ENCODE measurements at places on chromosomes 4 and X. TPM values are rescaled to one million over a fixed set of nuclear protein-coding genes. Genes with fewer than 3 reads are reported as not detected.

- H3K4me3 ChIP-seq = peak overlapping the region; percentile 57
- H3K36me3 ChIP-seq = no peaks in the 10 kb centered on the region
- H3K4me1 ChIP-seq = peaks cover 2% of the 10 kb centered on the region
- no peak overlapping the region for H3K27ac ChIP-seq
Observed at GRCh38 chr4:56656346-56656643, 24.8 kb downstream of the HOPX start.

DNA sequence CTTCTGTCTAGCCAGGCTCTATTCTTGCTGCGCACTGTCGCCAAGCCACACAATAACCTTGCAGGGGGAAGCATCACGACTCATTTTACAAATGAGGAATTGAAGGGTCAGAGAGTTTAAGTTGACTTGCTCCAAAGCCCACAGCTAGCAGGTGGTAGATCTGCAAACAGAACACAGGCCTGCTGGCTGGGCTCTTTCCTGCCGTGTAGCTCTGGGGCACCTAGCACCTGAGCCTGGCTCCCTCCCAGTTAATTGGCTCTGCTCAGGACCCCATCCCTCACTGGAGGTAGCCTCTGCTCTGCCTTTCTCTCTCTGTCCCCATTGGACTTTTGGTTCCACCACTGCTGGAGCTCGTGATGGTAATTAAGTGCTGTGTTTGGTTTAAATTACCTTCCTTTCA is 98.5 kb downstream of the NSUN7 start:
- DNase-seq = no peak
- no peak overlapping the region for H3K4me3 ChIP-seq
- no peaks in the 10 kb centered on the region for H3K4me1 ChIP-seq
- no peaks in the 10 kb centered on the region for H3K27me3 ChIP-seq
- peak overlapping the region; percentile 11 for H3K27ac ChIP-seq

DNA sequence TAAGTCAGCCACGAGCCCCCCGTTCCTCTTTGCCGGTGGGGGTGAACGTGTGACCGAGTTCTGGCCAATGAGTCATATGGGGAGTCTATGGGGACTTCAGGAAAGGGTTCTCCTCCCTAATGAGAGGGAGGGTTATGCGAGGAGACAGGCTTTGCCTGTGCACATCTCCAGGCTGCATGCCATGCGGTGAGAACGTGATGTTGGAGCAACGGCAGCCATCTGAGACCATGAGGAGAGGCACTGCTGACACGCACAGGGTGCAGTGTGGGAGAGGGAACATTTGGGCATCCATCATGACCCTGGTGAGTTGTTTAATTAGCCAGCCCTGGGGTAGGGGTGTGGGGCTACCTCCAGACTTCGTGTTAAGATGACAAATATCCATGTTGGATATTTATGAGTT is 55.8 kb downstream of the ABLIM2 start:
- no peaks in the 10 kb centered on the region for H3K4me1 ChIP-seq
- no peak for DNase-seq
- no peak overlapping the region for H3K27ac ChIP-seq
- no peak overlapping the region for H3K4me3 ChIP-seq
- no peaks in the 10 kb centered on the region for H3K27me3 ChIP-seq

GRCh38 chr4:159280442-159281172 is 177.7 kb downstream of the RAPGEF2 start:
- DNase-seq = no peak
- H3K36me3 ChIP-seq = no peaks in the 10 kb centered on the region
- no peaks in the 10 kb centered on the region for H3K27me3 ChIP-seq
- H3K27ac ChIP-seq = no peak overlapping the region

DNA sequence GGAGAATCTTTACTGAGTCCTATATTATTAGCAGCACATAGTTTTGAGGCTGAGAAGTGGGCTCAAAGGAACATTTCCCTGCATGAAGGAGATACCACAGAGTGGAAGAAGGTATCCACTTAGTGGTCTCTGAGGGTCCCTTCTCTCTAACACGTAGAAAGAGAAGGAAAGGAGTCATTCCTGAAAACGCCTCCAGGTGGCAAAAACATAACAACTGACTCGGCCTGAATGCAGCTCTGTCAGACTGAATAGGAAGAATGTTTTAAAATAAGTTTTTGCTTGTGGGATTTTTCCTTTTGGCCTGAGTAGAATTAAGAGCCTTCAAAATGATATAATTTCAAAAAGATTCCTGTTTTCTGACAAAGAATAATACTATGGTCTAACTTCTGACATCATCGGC is 23.3 kb downstream of the RPGR start:
- H3K4me1 ChIP-seq = no peaks in the 10 kb centered on the region
- no peak overlapping the region for H3K4me3 ChIP-seq
- H3K27ac ChIP-seq = no peak overlapping the region
- H3K27me3 ChIP-seq = no peaks in the 10 kb centered on the region
- H3K36me3 ChIP-seq = no peaks in the 10 kb centered on the region
- no peak for DNase-seq

GRCh38 chr4:159242427-159242826 is 139.5 kb downstream of the RAPGEF2 start:
- no peaks in the 10 kb centered on the region for H3K36me3 ChIP-seq
- H3K27ac ChIP-seq = no peak overlapping the region
- H3K27me3 ChIP-seq = no peaks in the 10 kb centered on the region
- H3K4me1 ChIP-seq = peaks cover 4% of the 10 kb centered on the region
- DNase-seq = no peak

- no peak overlapping the region for H3K27ac ChIP-seq
- DNase-seq = no peak
- H3K4me3 ChIP-seq = no peak overlapping the region
- H3K27me3 ChIP-seq = no peaks in the 10 kb centered on the region
- H3K4me1 ChIP-seq = no peaks in the 10 kb centered on the region
Observed at GRCh38 chr4:118739022-118739713, 54.0 kb downstream of the METTL14 start.

GRCh38 chr4:70997036-70997435 is 3.6 kb downstream of the DCK start:
- H3K36me3 ChIP-seq = peaks cover 9% of the 10 kb centered on the region
- H3K4me3 ChIP-seq = no peak overlapping the region
- peaks cover 6% of the 10 kb centered on the region for H3K4me1 ChIP-seq
- no peaks in the 10 kb centered on the region for H3K27me3 ChIP-seq

- no peak for DNase-seq
- no peak overlapping the region for H3K27ac ChIP-seq
- no peaks in the 10 kb centered on the region for H3K4me1 ChIP-seq
- H3K36me3 ChIP-seq = peaks cover 12% of the 10 kb centered on the region
Observed at GRCh38 chr4:113481820-113482219, 279.7 kb downstream of the CAMK2D start.

DNA sequence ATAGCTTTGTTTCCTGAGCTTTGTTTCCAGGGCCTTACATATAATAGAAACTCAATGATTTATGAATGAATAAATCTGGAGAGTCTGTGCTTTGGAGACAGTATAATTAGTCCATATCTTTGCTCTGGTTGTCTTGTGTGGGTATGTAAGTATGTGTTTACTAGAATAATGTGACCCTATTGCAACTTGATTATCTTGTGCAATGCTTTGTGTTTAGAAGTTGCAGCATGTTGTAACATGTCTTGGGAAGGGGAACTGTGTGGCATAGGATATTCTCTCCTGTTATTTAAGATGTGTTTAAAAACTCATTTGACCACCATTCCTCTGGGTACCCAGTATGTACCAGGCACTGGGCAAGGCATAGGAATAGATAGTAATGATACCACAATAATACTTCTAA is 6.1 kb downstream of the SPATA18 start:
- H3K27me3 ChIP-seq = no peaks in the 10 kb centered on the region
- no peaks in the 10 kb centered on the region for H3K36me3 ChIP-seq
- no peak overlapping the region for H3K4me3 ChIP-seq
- no peak for DNase-seq

GRCh38 chr4:38964942-38965775 is 67.0 kb downstream of the TMEM156 start:
- H3K36me3 ChIP-seq = no peaks in the 10 kb centered on the region
- no peak overlapping the region for H3K4me3 ChIP-seq
- H3K27me3 ChIP-seq = no peaks in the 10 kb centered on the region
- no peaks in the 10 kb centered on the region for H3K4me1 ChIP-seq

DNA sequence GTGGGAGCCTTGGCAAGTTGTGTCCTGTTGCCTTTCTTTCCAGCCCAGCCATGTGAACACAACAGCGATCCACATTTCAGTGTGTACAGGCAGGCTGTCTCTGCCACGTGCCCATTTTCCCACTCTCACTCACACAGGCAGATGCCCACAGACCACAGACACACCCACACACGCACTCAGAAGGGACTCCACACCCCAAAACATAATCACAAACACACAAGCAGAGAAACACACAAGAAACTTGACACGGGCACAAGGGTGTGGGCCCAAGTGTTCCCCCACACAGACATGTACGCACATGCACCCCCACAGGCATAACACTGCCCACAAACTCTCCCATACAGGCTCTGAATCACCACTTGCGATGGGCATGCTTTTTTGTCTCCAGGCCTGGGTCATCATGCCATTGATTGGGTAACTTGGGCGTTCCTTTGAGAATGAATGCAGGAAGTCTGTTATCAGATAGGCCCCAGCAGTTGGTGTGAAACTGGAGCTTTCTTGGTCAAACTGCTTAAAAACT is 84.3 kb downstream of the NBDY start:
- H3K4me3 ChIP-seq = no peak overlapping the region
- H3K36me3 ChIP-seq = peaks cover 5% of the 10 kb centered on the region
- no peaks in the 10 kb centered on the region for H3K4me1 ChIP-seq
- peak; percentile 74 for DNase-seq
- no peaks in the 10 kb centered on the region for H3K27me3 ChIP-seq

DNA sequence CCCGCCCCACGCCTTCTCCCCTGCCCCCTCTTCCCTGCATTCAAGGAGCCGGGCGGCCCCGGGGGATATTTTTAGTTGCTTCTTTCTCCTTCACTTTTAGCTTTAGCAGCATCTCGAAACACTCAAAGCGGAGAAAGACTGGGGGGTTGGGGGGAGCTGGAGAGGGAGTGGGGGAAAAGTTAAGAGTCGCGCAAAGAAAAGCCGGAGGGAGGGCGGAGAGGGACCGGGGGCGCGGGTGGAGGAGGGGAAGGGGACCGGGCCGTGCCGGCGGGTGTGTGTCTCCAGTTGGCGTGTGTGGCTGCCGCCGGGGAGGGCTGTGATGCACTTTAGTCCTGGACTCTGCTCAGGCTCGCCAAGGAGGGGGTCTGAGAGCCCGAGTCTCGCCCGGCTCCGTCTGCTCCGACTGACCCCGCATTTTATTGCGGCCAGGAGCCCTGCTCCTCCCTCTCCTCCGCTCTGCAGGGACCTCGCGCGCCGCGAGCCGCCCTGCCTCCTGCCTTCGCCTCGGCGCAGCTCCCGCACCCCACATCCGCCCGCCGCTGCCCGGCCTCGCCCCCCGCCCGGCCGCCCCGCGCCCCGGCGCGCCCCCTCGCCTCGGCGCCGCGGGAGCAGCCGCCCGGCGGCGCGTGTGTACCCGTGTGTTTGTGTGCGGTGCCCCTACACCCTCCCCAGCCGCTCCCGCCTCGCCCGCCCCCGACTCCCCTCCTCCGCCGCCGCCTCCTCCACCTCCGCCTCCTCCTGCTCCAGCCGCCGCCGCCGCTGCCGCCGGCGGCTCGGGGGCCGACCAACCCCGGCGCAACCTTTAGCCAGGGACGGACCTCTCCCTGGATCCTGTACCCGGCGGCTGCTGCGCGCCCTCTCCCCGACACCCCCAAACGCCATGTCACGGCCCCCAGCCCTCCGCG is 1.4 kb downstream of the ZNF827 start:
- no peaks in the 10 kb centered on the region for H3K27me3 ChIP-seq
- H3K36me3 ChIP-seq = no peaks in the 10 kb centered on the region
- DNase-seq = no peak

- H3K4me3 ChIP-seq = no peak overlapping the region
- DNase-seq = no peak
- H3K27me3 ChIP-seq = no peaks in the 10 kb centered on the region
- H3K36me3 ChIP-seq = peaks cover 30% of the 10 kb centered on the region
Observed at GRCh38 chr4:106083065-106083464, 187.8 kb downstream of the NPNT start.

GRCh38 chr4:48197643-48198237 is 63.7 kb upstream of the TXK start:
- H3K27ac ChIP-seq = no peak overlapping the region
- no peaks in the 10 kb centered on the region for H3K4me1 ChIP-seq
- no peaks in the 10 kb centered on the region for H3K36me3 ChIP-seq
- H3K27me3 ChIP-seq = no peaks in the 10 kb centered on the region

The LRBA gene
- 15.2 TPM for total RNA-seq

The RASGEF1B gene
- 8.4 TPM for total RNA-seq

The HCCS gene
- 65.0 TPM for total RNA-seq

The FAM120C gene
- 1.6 TPM for total RNA-seq

The IL3RA gene
- total RNA-seq = 71.9 TPM

The PDCL2 gene
- not detected for total RNA-seq

The SCML1 gene
- 5.7 TPM for total RNA-seq

The GPRASP1 gene
- total RNA-seq = 0.85 TPM

The PWWP3B gene
- not detected for total RNA-seq

The SLC2A9 gene
- total RNA-seq = 6.2 TPM
